ENCODE measurements at places on chromosomes 12 and 14.

- no peak for DNase-seq
Observed at GRCh38 chr14:48665077-48665784, 920.9 kb downstream of the RPS29 start.

GRCh38 chr12:75838309-75838708 lies 193.3 kb downstream of the PHLDA1 start:
- DNase-seq, result no peak

GRCh38 chr14:45867046-45867894 lies 614.3 kb upstream of the MIS18BP1 start:
- no peak for DNase-seq

GRCh38 chr12:29889737-29890136 lies 106.0 kb upstream of the TMTC1 start:
- no peak for DNase-seq

GRCh38 chr14:63276492-63277342 lies 42.0 kb downstream of the GPHB5 start:
- DNase-seq, result no peak

DNA sequence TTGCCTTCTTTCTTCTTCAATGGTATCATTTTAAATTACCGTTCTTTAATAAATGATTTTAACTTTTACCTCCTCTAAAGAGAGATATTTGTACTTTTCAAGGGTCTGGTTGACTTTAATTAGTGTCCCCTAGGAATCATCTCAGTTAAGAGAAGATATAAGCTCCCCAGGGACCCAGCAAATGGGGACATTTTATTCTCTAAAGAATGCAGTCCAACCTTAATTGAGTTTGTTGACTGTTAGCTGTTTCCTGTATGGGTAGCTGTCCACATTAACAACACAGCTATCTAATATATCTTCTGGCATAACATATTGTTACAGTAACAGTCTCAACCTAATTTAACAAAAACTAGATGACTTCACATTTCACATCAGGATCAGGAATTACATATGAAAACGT lies 241.6 kb upstream of the NPAS3 start:
- DNase-seq, result no peak

- DNase-seq, result no peak
Observed at GRCh38 chr12:13023811-13024530, 20.2 kb upstream of the FAM234B start.

DNA sequence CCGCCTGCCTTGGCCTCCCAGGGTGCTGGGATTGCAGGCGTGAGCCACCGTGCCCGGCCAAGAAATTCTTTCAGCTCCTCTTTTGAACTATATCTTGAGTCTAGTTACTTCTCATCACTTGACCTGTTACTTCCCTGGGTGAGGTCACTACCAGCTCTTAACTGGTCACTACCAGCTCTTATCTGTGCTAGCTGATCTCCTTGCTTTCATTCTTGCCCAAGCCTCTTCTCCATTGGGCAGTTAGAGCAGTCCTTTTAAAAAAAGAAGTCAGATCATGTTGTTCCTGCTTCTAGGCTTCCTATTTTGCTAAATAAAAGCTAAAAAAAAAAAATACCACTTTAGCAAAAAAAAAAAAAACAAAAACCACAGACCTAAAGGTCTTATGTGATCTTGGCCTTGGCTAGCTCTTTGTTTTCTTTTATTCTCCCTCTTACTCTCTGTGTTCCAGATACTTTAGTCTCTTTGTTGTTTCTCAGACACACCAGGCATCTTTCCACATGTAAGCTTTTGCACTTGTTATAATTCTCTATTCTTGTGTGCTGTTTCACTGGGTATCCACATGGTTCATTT lies 63.5 kb downstream of the RAD51B start:
- DNase-seq, result no peak

- peak; percentile 34 for DNase-seq
Observed at GRCh38 chr12:117875744-117876435, 92.9 kb downstream of the KSR2 start.

DNA sequence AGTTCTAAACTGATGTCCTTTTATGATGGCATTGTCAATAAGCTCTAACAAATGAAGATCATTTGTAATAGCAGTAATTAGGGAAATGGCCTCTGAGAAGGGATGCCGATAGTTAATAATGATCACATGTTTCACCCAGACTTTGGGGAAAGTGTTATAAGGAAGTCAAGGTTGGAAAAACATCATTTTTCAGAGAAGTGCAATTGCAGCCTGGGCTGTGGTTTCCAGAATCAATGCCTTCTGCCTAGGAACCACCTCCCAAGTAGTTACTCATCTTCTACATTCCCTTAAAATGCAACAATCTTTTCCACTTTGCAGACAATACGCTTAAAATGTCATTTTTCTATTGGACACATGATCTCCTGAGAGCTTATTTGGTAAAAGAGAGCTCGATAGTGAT lies 879 bp downstream of the EDDM3A start:
- DNase-seq, result no peak

- DNase-seq, result no peak
Observed at GRCh38 chr12:18897823-18898222, 159.9 kb downstream of the CAPZA3 start.

- DNase-seq, result peak; percentile 78
Observed at GRCh38 chr14:69574263-69574953, at the start of gene CCDC177. CCDC177 (minus strand) TSS chr14:69574871; CDS start chr14:69573622, 1,249 bp downstream.

GRCh38 chr12:112458751-112459150 lies 40.0 kb downstream of the PTPN11 start:
- DNase-seq, result no peak

- no peak for DNase-seq
Observed at GRCh38 chr12:19120795-19121194, 8.7 kb upstream of the PLEKHA5 start.

DNA sequence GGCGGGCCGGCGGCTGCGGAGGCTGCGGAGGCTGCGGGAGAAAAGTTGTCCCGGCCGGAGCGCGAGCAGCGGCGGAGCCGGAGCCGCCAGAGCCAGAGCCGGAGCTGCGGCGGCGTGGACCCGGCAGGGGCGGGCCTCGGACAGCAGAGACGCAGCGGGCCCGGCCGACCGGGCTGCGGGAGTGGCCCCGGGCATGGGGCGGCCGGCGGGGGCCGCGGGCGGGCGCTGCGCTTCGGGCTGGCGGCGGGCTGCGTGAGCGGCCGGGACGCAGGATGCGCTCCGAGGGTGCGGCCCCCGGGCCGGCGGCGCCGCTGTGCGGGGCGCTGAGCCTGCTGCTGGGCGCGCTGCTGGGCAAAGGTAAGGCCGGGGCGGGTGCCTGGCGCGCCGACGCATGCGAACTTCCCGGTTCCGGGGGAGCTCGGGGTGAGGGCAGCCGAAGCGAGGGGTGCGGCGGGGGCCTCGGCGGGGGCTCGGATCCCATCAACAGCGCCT lies at the start of gene TMEM132C:
Gene TMEM132C (plus strand): TSS at position 40 of the 492 bp plus-strand sequence. CDS start 233 bp downstream, at position 273.
- no peak for DNase-seq

DNA sequence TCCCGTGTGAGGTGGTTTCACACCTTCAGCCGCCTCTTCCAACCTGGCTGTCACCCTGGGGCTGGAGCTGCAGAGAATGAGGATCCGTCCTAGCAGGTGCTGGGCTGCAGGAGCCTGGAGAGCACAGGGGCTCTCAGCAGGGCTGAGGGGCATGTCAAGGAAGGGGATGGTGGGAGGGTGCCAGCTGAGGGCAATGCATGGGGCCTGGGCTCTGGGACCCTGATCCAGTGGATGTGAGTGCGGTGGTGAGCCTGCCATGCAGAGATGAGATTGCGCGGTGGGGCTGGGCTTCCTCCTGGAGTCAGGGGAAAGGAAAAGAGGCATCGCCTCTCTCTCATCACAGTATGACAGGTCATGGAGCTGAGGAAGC lies 31.5 kb downstream of the ANAPC7 start:
- no peak for DNase-seq

- DNase-seq, result no peak
Observed at GRCh38 chr12:80701388-80701787, 6.0 kb upstream of the MYF6 start.

GRCh38 chr12:117111386-117111785 lies 12.2 kb upstream of the TESC start:
- no peak for DNase-seq

GRCh38 chr14:35420036-35420811 lies 15.7 kb upstream of the NFKBIA start:
- DNase-seq, result no peak

DNA sequence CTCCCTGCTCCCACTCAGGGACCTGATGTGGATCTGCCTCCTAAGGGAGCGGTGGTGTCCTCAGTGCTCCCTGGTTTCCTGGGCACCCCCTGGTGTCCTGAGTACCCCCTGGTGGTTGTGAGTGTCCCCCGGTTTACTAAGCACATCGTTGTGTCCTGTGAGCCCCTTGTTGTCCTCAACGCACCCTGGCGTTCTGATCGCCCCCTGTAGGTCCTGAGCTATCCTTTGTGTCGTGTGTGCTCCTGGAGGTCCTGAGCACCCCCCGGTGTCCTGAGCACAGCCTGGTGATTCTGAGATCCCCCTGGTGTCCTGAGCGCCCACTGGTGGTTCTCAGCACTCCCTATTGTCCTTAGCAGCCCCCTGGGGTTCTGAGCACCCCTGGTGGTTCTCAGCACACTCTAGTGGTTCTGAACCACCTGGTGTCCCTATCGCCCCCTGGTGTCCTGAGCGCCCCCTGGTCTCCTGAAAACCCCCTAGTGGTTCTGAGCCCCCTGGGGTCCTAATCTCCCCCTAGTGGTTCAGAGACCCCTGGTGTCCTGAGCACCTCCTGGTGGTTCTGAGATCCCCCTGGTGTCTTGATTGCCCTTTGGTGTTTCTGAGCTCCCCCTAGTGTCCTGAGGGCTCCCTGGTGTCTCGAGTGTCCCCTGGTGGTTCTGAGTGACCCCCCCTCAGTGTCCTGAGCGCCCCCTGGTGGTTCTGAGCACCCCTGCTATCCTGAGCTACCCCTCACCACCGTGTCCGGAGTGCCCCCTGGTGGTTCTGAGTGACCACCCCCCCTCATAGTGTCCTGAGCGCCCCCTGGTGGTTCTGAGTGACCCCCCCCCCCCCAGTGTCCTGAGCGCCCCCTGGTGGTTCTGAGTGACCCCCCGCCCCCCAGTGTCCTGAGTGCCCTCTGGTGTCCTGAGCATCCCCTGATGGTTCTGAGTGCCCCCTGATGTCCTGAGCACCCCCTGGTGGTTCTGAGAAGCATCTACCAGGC lies 615.1 kb downstream of the TMEM121 start:
- peak; percentile 40 for DNase-seq

GRCh38 chr12:47797441-47797840 lies 22.3 kb downstream of the HDAC7 start:
- no peak for DNase-seq

DNA sequence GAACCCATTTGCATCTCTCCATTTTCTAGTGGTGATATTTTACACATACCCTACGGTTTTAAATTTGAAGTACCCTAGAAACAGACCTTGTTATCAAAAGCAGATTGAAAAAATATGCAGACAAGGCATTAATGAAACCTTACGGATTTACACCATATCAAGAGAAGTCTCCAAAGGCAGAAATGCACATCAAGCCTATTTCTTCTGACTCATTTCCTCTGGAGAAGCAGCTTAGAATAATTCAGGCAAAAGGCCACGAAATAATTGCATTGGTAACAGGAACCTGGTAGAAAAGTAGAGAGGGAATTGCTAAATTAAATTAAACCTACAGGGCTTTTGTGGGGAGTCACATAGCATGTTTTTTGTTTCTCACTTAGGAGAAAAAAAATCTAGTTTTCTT lies 34.7 kb downstream of the KICS2 start:
- DNase-seq, result no peak

DNA sequence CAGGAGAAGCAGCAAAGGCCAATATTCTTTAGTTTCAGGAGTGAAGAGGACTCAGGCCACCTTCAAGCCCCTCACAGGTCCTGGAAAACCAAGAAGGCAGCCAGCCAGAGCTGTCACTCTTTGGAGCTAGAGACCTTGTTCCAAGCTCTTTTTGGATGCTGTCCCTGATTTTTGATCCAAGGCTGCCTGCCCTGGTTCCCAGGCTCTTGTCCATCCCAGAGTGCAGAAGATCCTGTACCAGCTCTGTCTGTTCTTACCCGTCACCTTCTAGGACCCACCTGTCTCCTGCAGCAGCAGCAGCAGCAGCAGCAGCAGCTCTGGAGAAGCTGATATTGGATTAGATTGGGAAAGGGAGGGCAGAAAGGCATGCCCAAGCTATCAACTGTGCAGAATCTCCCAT lies 157.1 kb upstream of the NEDD1 start:
- DNase-seq, result no peak

GRCh38 chr12:51621156-51621922 lies 30.3 kb downstream of the SCN8A start:
- DNase-seq, result no peak

- DNase-seq, result no peak
Observed at GRCh38 chr14:93957333-93957710, 19.0 kb downstream of the ASB2 start.

DNA sequence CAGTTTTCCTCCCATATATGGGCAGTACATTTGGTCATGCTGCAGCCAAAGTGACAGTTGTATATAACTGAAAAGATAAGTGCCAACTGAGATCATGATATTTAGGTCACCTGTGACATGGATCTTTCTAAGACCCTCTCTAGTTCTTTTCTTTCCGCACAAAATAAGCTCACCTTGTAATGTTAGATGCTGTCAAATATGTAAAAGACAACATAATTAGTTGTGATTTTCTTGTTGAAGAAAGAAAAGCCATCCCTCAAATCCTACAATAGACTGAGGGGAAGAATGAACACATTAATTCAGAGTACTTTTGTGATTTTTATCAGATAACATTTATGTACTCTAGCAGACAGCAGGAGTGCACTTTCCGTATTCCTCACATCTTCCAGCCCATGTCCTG lies 37.4 kb downstream of the OVCH1 start:
- no peak for DNase-seq

DNA sequence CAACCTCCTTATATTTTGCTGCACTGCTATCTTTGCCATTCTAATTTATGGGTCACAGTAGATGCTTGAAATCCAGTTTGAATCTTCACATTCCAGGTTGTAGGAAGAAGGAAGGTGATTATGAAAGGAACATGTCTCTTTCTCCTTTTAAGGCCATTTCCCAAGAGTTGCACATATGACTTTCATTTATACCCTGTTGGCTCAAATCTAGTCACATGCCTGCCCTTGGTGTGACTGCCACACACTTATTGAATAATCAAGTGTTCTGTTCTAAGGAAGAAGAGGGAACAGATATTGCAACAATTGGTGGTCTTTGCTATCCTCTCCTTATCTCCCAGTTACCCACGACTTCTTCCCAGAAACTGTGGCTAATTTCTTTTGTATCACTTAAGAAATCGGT lies 404.3 kb downstream of the TMEM117 start:
- DNase-seq, result no peak

GRCh38 chr12:11696084-11696483 lies 46.6 kb downstream of the ETV6 start:
- DNase-seq, result no peak

GRCh38 chr12:42691991-42692557 lies 102.5 kb upstream of the PRICKLE1 start:
- DNase-seq, result no peak

DNA sequence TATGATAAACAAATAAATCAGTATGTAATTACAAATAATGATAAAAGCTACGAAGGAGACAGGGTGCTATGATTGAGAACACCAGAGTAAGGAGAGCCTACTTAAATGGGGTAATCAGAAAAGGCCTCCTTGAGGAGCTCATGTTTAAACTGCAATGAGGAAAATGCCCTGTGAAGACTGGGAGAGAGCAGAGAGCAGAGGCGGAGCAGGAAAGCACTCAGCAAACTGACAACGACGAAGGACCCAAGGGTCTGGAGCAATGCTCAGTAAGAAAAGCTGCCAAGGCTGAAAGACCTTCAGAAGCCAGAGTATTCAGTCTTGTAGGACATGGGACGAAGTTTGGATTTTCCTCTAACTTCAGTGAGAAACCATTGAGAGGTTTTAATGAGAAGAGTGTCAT lies 114.2 kb upstream of the PLEKHA5 start:
- DNase-seq, result no peak
